ENCODE measurements at places on chromosomes 5 and 9.

DNA sequence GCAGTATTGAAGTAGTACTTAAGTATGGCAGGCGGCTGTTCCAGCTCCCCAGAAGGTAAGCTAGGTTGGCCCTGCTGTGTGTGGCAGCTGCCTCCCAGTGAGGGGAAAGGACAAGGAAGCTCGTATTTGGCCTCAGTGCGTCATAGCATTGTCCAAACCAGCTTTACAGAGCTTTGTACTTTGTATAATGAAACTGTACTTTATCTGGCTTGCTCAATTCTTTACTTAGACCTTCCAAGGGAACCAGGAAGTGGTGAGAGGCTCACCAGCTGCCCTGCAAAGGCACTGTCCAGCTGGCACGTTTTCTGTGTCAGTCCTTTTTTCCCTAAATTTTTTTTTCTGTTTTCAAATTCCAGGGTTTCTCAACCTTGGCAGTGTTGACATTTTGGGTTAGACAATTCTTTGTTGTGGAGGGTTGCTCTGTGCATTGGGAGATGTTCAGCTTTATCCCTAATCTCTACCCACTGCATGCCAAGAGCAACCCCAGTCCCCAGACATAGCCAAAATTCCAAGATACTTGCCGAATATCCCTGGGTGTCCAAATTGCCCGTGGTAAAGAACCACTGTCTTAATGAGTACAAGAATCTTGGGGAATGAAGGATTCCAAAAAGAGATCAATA, 474.5 kb downstream of the LRRC70 start:
- DNase-seq = no peak

DNA sequence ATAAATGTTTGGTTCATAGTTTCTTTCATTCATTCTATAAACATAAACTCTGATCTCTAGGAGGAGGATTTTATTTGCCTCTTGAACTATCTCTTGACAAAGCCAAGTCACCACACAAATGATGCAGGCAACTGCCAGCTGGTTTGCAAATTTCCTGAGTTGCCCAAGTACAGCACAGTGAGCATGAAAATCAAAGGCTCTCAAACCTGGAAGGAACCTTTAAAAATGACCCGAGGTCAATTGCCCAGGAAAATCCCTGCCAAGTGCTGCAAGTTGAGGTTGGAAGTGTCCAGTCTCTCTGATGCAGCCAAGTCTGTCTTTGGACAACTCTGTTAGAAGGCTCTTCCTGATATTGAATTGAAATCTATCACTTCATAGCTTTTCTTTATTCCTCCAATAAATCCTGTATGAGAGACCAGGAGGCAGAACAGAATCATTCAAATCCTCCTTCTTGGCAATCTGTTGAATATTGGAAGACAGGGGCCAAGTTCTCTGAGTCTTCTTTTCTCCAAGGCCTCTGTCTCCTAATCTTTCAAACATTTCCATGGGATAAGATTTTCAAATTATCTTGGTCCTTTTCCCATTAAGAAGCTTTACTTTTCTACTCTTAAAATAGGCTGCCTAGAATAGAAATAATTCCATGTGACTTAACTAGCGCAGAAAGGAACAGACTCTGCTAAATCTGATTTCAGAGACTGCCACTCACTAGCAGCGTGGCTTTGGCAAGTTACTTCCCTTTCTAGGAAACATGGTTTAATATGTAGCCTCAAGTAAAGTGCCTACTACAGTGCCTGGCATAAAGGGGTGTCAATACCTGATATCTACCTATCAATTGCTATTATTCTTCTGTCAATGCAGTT, 159.2 kb downstream of the SNX18 start:
- DNase-seq = no peak

- DNase-seq = no peak
These were observed 53.5 kb downstream of the GRIA1 start for GRCh38 chr5:153543959-153544470.

- no peak for DNase-seq
These were observed 372.8 kb upstream of the RFX3 start for GRCh38 chr9:3898461-3899218.

- no peak for DNase-seq
These were observed 233.3 kb upstream of the ADAMTS16 start for GRCh38 chr5:4906786-4907185.

GRCh38 chr5:146799671-146800070, 78.9 kb downstream of the PPP2R2B start:
- DNase-seq = no peak

GRCh38 chr5:54883374-54884194, 101.8 kb downstream of the ESM1 start:
- DNase-seq = no peak

- DNase-seq = no peak
These were observed 503.8 kb upstream of the ADAMTS16 start for GRCh38 chr5:4636378-4636777.

DNA sequence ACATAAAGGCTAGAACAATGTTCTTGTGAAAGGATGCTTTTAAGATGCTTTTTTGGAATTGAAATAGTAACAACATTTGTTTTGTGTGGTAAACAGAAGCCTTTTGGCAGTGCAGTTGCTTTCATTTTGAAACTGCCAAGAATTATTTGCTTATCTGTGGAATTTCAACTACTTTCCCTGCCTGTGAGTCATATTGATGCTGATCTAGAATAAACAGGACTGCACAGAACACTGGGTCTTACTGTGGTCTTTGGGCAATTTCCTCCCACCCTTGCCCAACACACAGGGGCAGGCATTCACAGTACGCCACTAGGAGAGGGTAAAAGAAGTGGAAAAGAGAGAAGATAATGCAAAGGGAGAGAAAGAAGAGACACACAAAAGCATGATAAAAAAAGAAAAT, 483.7 kb downstream of the ELAVL2 start:
- no peak for DNase-seq

DNA sequence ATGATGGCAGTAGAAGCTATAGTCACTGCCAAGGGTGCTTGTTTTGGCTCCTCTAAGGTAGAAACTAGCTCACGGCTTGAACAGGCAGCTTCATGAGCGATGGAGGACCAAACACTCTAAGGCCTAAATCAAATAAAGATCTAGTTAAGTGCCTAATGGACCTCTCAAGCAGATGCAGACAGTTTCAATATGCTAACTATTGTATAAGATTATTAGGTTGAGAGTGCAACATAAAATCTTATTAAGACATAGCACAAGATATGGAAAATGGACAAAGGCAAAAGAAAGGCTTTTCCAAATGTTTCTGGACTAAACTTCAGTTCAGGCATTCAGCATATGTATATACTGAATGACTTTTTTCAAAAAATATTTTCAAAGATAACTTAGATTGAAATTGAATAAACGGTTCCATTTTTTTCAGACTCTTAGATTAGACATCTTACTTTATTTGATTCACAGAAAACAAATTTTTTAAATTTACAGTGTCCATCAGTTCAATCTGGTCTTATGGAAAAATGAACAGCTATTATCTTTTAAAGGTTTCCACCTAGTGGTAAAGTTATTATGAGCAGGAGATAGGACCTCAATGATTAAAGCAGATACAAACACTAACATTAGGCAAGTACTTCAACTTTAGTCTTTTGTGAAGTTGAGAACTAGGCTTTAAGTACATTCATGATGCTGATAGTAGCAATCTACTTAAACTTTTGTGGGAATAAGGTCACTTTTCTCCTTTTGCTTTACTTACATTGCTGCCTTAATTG, 1167.7 kb downstream of the MAT2B start:
- DNase-seq = no peak

GRCh38 chr9:81537964-81538363, 151.4 kb downstream of the TLE1 start:
- no peak for DNase-seq

GRCh38 chr9:109101202-109101595, 18.5 kb downstream of the TMEM245 start:
- DNase-seq = no peak

GRCh38 chr5:111119856-111120255, 27.7 kb downstream of the WDR36 start:
- DNase-seq = no peak

DNA sequence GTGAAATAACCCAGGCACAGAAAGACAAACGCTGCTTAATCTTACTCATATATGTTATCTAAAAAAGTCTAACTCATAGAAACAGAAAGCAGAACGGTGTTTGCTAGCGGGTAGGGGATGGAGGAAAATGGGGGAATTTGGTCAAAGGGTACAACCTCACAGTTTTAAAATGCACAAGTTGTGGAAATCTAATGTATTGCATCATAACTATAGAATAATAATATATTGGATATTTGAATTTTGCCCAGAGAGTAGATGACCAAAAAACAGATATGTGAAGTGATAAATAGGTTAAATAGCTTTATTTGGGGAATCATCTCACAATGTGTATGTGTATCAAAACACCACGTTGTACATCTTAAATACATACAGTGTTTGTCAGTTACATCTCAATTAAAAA, 22.3 kb upstream of the OSMR start:
- DNase-seq = no peak

- no peak for DNase-seq
These were observed 3.9 kb downstream of the MYOT start for GRCh38 chr5:137871571-137871970.

DNA sequence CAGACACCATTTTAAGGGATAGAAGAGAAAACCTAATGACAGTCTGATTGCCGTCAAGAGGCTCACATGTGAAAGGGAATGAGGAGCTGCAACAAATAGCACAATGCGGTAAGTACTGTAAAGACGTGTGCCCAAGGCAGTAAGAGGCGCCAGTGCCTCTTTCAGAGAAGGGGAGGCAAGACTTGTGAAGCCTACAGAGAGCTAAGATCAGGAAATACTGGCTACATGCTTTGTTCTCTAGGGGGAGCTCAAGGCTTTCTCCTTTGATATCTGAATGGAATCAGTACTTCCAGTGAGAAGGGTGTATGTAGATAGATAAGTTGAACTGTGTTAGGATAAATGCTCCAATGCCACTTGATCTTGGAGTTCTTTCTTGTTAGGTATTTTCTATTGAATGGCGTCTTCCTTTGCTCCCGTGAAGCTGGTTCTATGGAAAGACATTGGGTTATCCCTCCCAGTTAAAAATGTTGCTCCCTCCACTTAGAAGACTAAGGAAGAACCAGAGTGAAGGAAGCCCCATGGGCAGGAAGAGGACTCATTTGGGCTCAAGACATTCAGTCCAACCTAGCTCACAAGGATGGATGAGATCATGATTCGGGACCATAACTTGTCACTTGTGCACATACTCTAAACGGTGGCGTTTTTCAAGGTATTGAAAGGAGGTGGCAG, 23.5 kb upstream of the ALDOB start:
- no peak for DNase-seq
